Psoas muscle (tissue), 8 donors: ENCODE measurements at places on chromosomes 4 and X.

DNA sequence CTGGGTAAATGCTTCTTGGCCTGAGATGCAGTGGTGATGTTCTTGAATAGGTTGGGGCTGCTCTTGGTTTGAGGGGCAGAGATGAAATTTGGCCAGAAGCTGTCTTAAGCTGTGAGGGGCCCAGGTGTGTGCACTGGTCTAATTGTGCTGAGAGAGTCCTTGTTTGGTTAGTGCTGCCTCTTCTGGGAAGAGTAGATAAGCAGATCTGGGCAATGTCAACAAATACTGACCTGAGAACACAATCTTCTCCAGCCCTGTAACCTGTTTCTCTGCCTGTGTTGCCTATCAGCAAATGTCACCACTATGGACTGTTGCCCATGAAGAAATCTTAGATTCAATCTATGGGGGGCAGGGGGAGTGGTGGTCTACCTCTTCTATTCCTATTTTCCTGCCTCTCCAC, 17.2 kb upstream of the USP27X start:
- no peak for DNase-seq

DNA sequence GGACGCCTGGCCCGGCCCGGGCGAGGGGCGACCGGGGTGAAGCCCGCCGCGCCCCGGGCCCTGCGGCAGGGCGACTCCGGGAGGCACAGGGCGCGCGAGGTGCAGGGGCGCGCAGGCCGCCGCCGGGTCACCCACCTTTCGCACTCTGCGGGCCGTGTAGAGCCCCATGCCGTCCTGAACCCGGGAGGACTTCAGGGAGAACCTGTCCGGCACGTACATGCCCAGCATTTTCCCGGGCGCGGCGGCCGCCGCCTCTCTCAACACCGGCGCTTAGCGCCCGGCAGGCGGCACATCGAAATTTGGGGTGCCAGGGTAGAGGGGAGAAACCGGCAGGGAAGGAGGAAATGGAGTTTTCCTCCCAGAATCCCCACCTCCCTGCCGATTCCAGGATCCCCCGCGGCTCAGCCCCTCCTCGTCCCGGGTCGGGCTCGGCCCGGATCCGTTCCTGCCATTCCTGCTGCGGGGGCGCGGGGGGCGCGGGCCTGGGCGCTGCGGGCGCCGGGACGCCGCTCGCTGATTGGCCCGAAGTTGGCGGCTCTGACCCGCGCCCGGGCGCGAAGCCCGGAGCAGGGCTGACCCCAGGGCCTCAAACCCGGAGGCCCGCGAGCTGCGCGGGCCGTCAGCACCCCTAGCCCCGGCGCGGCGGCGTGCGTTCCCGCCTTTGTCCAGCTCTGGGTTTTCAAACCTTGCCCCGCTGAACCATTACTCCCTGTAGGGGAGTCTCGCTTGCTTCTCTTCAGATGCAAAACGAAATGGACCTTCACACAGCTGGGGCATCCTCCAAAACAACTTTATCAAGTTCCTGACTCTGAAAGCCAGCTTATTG, at the start of gene PRDM5:
PRDM5 (minus strand) TSS at position 346 of the 826 bp plus-strand sequence; CDS start at position 228, 118 bp downstream.
- DNase-seq: peak; percentile 72

GRCh38 chrX:150332023-150332422, 31.1 kb upstream of the MAMLD1 start:
- no peak for DNase-seq

DNA sequence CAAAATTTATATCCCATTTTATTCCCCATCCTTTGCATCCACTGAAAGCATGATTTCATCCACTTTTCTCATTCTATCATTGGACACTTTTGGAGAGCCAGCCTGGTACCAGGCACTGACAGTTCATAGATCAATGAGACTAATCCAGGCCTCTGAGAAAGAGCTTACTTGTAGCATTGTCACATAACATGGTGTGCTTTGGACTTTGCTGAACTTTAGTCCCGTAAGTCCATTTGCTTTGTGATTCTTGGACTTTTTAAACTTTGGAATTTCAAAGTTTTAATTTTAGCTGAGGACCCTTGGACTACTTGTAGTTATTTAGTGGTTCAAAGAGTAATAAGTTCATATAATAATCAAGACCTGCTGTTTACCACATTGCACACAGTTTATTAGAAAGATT, 11.5 kb downstream of the LIAS start:
- DNase-seq: no peak

- no peak for DNase-seq
Measured at GRCh38 chr4:110540581-110540980, 64.6 kb downstream of the ENPEP start.

GRCh38 chrX:75181721-75182120, 25.6 kb upstream of the ABCB7 start:
- no peak for DNase-seq

DNA sequence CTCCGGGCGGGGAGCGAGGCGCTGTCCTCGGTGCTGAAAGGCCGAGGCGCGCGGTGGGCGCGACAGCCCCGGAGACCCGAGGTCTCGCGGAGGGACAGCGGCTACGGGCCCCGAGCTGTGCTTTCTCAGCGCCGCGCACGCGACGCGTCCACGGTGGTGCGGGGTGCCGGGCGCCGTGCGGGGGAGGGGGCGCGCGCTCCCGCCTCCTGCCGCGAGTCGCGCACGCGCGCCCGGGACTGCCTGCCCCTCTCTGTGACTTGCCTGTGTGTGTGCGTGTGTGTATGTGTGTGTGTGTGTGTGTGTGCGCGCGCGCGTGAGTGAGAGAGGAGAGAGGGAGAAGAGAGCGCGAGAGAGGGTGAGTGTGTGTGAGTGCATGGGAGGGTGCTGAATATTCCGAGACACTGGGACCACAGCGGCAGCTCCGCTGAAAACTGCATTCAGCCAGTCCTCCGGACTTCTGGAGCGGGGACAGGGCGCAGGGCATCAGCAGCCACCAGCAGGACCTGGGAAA, at the start of gene GRIA2:
GRIA2 (plus strand) TSS at position 358 of the 511 bp plus-strand sequence. CDS start 315 bp downstream, outside the sequence.
- peak; percentile 51 for DNase-seq

DNA sequence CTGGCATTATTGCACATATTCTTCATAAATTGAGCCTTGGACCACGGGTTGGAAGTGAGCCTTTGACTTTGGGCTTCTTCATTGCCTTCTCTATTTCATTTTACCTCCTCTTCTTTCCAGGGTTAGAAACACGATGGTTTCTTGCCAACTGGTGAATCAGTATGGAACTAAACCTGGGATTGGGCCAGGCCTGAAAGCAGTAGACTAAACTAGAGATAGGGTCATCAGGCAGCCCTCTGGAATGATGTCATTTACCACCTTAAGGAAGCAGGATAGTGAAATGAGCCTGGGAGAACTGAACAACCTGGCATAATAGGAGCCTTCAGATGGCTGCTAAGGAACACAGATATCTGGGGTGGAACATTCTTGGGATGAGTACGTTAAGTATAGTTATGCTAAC, 67.5 kb upstream of the ATP8A1 start:
- DNase-seq: no peak

DNA sequence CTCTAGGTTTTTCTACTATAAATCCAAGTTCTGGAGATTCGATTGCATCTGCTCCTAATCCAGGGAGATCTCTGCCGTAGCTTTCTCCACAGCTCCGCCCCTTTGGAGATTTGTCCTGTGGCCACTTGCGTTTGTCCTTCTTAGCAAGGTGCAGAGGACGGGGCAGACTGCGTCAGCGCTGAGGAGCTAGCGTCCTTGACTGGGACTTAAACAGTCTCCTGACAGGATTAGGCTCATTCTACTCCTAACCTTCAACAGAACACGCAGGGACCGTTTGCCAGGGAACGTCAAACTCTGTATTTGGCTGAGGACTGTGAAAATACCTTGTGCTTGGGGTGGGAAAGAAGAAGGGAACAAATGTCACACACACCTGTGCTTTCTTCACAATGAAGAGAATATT, 38.6 kb downstream of the SORBS2 start:
- DNase-seq: no peak

DNA sequence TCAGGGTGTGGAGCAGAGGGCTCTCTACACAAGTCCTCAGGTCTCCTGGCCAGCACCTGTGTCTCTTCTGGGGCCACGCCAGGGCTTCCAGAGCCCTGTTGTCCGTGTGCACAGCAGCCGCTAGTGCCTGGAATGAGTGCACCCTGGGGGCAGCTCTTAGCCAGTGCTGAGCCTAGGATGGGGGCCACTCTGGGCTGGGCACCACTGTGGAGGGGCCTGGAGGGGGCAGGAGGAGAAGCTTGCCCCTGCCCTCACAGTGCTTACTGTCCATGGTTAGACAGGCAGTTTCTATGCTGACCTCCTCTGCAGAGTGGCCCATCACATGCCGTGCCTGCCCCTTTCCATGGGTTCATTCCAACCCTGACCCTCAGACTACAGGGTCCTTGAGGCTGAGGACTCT, 42.7 kb upstream of the GRPEL1 start:
- no peak for DNase-seq

- no peak for DNase-seq
Measured at GRCh38 chrX:148634591-148634990, 134.2 kb downstream of the AFF2 start.

GRCh38 chrX:18885328-18886004, 98.4 kb downstream of the PHKA2 start:
- DNase-seq: no peak

- DNase-seq: no peak
Measured at GRCh38 chr4:41525129-41525528, 12.8 kb upstream of the LIMCH1 start.

- no peak for DNase-seq
Measured at GRCh38 chrX:134562002-134562401, 96.3 kb downstream of the PLAC1 start.

- DNase-seq: no peak
Measured at GRCh38 chrX:122866532-122866931, 317.5 kb upstream of the GRIA3 start.

GRCh38 chr4:26459054-26459755, 31.1 kb downstream of the CCKAR start:
- no peak for DNase-seq

DNA sequence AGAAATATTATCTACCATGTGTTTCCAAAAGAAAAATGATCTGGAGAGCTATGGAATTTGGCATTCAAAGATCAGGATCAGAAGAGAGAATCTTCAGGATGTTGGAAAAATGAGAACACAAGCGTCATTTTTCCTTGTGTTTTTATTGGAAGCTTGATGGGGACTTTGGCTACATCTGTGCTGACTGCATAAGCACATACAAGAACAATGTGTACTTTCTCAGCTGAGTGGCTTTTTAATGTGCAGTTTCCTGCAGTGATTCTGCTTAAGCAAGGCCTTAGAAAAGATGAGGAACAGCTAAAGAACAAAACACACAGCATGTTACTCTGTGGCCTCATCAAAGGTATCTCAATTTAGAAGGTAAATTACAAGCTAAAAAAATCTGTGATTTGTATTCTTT, 1039.9 kb downstream of the GLUD2 start:
- no peak for DNase-seq

DNA sequence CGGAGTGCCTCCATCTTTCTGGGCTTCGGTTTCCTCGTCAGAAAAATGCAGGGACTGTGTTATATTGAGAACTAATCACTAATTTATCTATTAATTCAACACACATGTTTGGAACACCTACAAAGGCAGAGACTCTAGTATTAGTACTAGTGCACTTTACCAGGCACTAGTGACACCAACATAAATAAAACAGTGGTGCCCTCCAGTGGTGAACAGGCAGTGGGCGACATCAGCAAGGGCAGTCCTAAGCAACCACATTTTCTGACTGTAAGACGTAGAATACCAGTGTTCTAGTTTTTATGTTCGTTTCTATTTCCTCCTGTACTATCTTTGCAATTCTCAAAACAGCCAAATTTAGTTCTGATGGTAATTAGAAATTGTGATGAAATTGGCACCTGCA, 69.1 kb upstream of the UCP1 start:
- no peak for DNase-seq

- DNase-seq: no peak
Measured at GRCh38 chr4:57501720-57502119, 391.5 kb upstream of the IGFBP7 start.

DNA sequence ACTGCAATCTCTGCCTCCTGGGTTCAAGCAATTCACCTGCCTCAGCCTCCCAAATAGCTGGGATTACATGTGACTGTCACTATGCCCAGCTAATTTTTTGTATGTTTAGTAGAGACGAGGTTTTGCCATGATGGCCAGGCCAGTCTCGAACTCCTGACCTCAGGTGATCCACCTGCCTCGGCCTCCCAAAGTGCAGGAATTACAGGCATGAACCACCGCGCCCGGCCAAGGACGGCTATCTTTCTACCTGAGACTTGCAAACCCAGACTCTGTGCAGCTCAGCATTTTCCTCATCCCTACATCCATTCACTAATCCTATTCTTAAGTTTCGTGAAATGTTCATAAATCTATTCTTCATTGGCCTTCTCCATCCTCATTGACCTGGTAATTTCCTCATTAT, 330.0 kb downstream of the ANTXR2 start:
- DNase-seq: no peak

DNA sequence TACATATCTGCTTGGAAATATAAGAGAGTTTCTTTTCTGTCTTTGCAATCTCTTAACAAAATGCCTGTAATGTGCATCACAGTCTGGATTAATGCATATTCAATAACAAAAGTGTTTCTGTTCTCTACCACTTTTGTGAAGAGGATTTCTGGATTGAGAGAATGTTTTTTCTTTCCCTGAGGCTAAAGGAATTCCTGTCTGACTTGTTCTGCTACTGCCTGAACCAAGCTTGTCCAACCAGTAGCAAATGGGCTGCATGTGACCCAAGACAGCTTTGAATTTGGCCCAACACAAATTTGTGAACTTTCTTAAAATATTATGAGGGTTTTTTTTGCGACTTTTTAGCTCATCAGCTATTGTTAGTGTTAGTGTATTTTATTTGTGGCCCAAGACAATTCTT, 1133.9 kb downstream of the SH3BGRL start:
- no peak for DNase-seq

DNA sequence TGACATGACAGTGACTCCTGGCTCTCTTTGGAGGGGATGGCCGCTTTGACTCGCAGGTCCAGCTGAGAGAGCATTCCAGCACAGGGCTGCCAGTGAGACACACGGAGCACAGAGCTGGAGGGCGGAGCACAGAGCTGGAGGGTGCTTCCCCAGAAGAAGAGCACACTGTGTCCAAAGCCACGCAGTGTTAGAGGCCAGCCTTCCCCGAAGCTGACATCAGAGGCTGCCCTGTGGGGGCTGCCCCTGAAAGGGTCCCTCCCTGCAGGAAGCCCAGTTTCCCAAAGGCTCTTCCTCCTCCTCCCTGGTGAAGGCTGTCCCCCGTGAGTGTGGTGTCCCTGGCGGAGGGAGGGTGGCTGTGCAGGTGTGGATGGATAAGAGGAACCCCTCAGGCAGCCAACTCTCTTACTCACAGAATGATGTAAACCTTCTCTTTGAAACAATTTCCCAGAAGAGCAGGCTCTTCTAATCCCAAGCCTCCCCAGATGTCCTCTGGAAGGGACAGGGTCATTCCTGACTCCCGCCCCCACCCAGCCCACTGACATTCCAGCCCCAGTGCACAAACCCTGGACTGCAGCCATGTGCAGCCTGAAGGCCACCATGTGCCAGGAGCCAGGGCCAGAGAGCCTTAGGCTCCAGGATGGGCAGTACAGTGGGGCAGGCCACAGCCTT, 53.4 kb downstream of the PSAPL1 start:
- DNase-seq: no peak

DNA sequence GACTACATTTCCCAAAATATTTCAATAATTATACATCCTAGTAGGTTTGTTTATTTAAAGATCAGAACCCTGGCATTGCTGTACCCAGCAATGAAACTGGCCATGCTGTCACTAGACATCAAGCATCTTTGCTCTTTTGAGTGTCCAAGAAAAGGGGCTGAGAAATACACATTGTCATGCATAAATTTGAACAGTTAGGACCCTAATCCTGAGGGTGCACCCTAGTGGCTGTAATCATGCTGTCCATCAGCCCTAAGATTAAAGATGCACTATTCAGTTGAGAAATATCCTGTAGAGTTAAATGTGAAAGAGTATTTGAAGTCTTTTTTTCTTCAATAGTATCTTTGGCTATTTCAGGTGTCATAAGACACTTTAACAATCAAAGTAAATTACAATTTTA, 108.8 kb downstream of the NFKB1 start:
- DNase-seq: no peak
